ENCODE measurements at places on chromosomes 3 and 15. TPM values are rescaled to one million over a fixed set of nuclear protein-coding genes. Genes with fewer than 3 reads are reported as not detected.
A peak's percentile ranks its signal among the peaks of the same experiment; 100 is the strongest.

DNA sequence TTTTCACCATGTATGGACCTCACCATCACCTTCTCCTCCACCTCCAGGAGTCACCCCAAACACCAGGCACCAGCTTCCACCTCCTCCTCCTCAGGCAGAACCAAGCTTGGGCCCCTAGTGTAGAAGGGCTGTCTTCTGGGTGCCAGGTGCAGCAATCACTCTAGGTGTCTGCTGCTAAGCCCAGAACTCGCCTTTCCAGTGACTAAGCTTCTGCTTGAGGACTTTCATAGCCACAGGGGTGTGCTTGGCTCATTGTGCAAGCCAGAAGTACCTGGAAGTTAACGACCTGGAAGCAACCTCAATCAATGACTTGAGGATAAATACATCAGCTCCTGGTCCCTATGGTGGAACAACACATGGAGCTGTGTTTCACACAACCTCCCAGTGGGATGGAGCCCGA is 49.8 kb upstream of the PXYLP1 start:
- DNase-seq = no peak

- DNase-seq = no peak
Observed at GRCh38 chr15:76678766-76679165, 226.4 kb downstream of the SCAPER start.

DNA sequence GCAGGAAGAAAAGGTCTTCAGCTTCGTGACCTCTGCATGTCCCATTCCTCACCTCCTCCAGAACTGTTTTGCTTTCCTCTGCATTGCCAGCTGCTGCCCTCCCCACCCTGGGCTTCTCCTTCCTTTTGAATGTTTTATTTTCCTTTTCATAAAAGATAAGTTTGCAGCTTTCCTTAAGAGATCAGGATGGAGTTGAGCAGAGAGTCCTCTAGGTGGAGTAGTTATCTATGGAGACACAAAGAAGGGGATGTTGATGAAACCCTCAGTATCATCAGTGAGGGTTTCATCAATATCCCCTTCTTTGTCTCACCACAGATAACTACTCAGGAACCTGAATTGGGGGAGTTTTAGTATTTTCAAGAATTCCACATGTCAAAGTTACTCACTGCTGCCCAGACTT is 19.0 kb upstream of the SLC25A36 start:
- no peak for DNase-seq

Gene CCDC13
- total RNA-seq = not detected

- DNase-seq = no peak
Observed at GRCh38 chr15:98154863-98155262, 194.4 kb downstream of the ARRDC4 start.

Gene IGSF11
- not detected for total RNA-seq

DNA sequence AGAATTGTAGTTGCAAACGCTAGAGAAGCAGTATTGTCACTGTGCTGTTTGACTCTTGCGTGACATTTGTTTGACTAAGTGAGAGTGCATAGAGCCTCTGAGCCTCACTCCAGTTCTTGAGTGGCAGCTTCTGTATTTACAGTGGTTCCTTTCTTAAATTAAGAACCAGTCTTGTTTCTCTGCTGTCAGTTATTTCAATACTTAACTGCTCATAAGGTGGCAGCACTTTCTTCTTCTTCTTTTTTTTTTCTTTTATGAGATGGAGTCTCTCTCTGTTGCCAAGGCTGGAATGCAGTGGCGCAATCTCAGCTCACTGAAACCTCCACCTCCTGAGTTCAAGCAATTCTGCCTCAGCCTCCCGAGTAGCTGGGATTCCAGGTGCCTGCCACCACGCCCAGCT is 372.1 kb downstream of the LPP start:
- DNase-seq = no peak

GRCh38 chr3:56975567-56975966 is 84.9 kb upstream of the SPATA12 start:
- DNase-seq = no peak

GRCh38 chr3:115975353-115975752 is 352.0 kb downstream of the GAP43 start:
- no peak for DNase-seq

DNA sequence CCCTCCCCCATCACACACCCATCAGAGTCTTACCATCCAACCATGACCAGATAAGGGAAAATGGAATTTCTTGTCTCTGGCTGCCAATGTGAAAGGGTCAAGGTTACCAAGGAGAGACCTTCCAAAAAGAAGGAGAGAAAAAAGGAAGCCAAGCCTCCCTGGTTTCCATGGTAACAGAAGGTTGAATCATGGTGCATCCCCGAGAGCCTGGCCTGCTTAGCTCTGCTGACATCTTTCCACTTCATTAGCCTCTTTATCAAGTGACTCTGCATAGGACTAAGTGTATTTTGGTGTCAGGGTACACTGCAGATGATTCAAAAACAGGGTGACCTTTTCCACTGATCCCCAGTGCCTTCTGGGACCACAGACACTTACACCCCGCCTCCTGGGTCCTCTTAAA is 225.7 kb upstream of the PPP2R3A start:
- no peak for DNase-seq

Gene CMTM7
- total RNA-seq = 13.7 TPM

Gene ZNF385D
- not detected for total RNA-seq

GRCh38 chr3:144364737-144365136 is 393.1 kb downstream of the DIPK2A start:
- DNase-seq = no peak

Gene CCRL2
- 2.1 TPM for total RNA-seq

DNA sequence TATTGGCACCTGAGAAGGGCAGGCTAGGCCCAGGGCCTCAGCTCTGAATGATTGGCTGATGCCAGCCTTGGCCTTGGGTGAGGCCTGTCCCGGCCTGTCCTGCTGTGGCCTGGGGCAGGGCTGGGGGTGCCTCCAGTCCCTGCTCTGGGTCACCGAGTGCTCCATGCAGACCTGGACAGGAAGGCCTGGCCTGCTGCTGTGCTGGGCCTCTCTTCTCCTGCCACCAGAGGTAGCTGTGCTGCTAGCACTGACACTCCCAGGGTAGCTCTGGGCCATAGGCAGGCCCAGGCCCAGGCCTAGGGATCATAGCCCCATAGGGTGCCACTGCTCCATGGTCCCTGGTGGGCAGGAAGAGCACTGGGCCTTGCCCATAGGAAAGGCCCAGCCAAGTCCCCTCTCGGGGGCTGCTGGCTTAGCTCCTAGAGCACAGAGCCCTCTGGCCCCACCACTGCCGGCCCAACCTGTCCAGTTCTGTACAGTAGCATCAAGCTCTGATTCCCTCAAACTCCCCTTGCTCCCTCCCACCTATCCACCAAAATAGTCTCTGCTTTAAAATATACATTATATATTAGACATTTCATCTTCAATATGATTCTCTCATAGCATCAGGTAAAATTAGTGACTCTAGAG is 18.2 kb downstream of the ABTB1 start:
- no peak for DNase-seq

Gene ECE2
- total RNA-seq = not detected

GRCh38 chr15:25641361-25641760 is 202.5 kb upstream of the UBE3A start:
- DNase-seq = no peak

- DNase-seq = no peak
Observed at GRCh38 chr3:86563400-86563970, 427.5 kb downstream of the VGLL3 start.

DNA sequence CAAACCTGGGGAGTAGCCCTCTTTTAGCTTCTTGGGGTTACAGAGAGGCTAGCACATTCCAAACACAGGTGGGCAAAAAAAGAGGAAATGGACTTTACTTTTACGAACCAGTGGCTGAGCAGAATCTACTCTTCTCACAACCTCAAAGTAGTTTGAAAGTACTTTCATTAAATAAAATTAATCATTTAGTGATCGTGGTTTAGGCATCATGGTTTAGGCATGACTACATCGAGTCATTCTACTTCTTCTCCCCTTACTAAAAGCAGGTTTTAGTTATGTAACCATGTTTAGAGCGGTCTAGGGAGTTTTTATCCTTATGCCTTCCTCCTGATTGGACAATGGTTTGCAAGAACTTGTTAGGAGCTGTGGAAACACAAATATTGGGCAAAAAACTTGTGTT is 2.5 kb upstream of the GREM1 start:
- DNase-seq = no peak

DNA sequence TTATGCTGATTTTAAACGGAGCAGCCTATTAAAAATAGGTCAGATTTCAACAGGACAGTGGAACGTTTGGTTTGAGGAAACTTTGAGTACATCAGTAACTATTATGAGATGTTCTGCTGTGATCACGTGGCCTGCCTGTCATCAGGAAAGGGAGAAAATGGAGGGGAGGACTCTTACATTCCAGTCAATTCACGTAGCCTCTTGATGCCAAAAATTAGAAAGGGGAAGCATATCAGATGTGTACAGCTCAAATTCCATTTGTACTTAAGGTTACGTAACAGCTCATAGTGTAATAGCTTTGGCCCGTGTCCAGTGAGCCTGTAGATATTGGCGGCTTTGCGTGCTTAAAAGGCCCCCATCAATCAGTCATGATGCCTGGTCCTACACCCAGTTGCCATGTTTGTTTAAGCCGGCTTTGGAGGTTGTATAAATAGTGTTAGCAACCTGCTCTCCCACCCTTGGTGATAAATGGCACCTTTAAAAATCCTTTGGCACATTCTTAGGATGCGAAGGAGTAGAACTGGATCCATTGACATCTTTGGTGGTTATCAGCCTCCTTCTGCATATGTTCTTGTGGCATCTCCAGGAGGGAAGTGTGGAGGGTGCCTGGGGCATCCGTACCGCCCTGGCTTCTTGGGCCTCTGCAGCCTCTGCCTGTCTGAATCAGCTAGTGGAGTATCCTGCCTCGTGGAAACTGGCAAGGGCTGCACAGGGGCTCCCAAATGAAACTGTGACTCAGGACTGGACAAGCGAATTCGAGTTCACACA is 163.9 kb downstream of the THSD4 start:
- DNase-seq = no peak

- DNase-seq = no peak
Observed at GRCh38 chr3:108334701-108335100, 38.4 kb downstream of the HHLA2 start.

Gene ISLR
- 1.7 TPM for total RNA-seq

DNA sequence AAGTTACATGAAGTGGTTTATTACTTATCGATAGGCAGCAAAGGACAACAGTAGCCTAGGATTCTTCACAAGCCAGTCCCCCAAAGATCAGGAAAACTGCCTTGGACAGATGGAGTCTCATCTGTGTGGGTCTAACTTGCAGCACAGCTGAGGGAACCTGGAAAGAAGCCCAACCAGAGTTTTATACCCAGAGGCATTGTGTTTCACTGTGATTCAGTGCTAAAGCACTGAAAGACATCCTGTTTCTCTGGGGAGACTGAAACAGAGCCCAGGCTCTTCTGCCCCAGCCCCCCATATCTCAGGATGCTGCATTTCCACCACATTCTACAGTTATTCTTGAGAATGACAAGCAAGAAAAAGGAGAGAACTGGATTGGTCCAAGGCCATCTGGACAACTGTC is 48.2 kb upstream of the PYDC2 start:
- DNase-seq = no peak

Gene GNAI2
- total RNA-seq = 271 TPM

Gene CAND2
- total RNA-seq = 1.6 TPM

Gene SEMA3G
- total RNA-seq = 0.27 TPM

GRCh38 chr15:22956257-22956977 is 23.8 kb downstream of the CYFIP1 start:
- no peak for DNase-seq

DNA sequence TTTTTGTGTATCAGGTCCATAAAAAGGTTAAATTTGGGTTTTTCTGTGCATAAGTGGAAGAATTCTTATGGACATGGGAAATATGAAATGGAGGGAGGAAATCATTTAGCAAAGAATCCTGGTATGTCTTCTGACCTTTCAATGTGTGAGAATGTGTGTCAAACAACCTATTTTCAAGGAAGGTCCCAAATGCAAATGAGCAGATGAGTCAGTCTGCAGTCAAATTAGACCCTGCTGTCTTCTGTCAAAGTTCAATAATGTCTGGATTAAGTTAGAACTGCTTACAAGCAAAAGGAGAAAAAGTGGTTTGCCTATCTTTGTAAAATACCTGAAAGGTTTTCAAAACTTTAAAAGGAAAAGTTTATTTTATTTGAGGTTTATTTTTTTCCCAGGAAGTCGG is 15.3 kb downstream of the FBN1 start:
- DNase-seq = no peak

- DNase-seq = peak; percentile 25
Observed at GRCh38 chr3:190617185-190617584, 103.3 kb downstream of the IL1RAP start.

DNA sequence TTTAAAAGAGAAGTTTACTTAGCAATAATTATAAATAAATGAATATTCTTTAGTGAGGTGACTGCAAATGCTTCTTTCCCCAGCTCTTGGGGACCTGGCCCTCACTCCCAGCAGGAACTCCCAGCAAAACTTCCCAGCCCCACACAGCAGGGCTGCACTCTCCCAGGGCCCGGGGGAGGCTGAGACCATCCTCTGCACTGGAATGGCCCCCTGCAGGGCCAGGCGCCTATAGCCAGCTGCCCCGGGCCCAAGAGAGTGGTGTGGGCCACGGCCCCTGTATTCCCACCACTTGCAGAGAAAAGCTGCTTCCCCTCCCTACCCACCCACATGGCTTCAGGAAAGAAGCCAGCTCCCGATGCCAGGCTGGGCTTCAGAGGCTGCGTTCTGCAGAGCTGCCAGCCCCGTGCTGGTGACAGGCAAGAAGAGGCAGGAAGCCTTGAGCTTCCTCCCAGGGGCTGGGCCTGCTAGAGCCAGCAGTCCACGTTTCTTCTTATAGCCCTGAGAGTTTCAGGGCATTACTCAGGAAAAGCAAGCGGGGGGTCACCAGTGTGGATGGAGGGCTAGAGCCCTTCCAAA is 20.0 kb downstream of the IDH2 start:
- DNase-seq = no peak

DNA sequence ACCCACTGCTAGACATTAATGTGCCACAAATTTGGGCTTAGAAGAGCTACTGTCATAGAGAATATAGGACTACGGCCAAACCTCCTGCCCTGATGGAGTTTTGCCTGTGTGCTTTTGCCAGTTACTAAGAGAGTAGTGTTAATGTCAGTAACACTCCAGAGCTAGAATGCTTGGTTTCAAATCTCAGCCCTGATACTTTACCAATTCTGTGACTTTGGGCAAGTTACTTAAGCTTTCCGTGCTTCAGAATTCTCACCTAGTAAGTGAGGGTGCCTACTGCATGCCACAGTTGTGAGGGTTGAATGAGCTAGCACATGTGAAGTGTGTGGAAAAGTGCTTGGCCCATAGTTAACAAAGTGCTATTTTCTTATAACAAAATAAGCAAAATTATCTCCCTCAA is 10.9 kb upstream of the ITGA11 start:
- DNase-seq = no peak

DNA sequence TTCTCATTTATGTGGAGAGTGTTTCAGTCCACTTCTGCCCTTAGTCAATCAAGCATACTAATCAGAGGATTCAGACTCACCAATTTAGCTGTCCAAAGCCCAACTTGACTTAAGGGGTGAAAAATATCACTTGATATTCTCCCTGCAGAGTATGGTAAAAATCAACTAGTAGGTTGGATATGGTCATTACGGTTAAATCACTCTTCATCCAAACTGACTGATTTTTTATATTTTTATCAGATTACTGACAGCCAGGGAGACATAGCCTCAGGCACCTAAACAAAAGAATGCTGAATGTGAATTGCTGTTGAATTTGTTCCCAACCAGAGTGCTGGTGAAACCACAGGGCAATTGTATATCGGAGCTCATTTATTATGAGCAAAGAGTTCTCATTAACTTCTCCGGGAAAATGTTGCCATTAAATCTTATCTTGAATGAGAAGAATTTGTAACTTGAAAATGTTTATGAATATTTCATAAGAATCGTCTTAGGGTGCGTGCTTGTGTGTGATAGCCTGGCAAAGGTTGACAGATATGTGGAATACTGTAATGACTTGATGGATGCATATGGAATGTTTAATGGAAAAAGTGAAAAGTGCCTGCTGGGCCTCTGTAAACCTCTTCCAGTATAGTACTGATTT is 411.2 kb downstream of the NAALADL2 start:
- no peak for DNase-seq

Measured in GM12878 (cell line).